ENCODE measurements at places on chromosomes 2 and 18.

- no peak for DNase-seq
Observed at GRCh38 chr2:88182721-88183120, 12.6 kb downstream of the THNSL2 start.

- DNase-seq, result no peak
Observed at GRCh38 chr2:202251494-202251893, 13.1 kb upstream of the SUMO1 start.

- DNase-seq, result no peak
Observed at GRCh38 chr2:1543776-1544477, 130.7 kb downstream of the TPO start.

GRCh38 chr2:150809103-150809502 lies 321.6 kb upstream of the RND3 start:
- DNase-seq, result no peak

DNA sequence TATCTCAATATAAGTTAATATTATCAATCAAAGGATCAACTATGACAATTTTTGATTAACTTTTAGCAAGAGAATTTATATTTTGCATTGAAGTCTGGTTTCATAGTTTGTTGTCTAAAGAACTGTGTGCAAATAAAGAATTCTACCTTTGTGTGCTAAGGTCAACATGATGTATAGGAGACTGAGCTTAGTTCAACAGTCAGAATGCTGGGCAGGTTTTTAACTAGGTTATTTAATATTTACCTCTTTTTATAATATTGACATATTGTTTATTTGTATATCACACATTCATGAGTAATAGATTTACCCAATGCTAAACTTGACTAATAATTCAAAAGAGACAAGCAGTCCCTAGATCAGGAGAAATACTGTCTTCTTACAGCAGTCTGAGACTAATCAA lies 831.4 kb downstream of the DSC3 start:
- no peak for DNase-seq

GRCh38 chr2:218717262-218717661 lies 6.6 kb downstream of the TTLL4 start:
- DNase-seq, result no peak

GRCh38 chr2:158114516-158114915 lies 12.8 kb downstream of the UPP2 start:
- no peak for DNase-seq

DNA sequence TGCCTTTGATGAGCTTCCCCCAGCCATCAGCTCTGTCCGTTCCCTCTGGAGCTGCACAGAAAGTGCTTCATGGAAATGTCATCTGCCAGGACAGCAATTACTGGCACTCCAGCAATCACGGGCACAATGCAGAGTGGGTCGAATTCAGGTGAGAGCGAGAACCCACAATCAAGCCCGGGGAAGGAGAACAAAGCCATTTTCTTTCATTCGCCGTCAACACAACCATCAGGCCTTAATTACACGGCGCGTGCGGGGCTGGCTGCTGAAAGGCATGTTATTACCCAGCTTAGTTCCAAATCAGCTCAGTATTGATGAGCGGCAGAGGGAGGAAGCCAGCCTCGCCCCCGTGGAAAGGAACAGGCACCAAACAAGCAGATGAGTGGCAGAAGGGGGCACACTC lies 143.9 kb downstream of the MYT1L start:
- no peak for DNase-seq

- no peak for DNase-seq
Observed at GRCh38 chr18:39311111-39311712, 1745.6 kb upstream of the CELF4 start.

DNA sequence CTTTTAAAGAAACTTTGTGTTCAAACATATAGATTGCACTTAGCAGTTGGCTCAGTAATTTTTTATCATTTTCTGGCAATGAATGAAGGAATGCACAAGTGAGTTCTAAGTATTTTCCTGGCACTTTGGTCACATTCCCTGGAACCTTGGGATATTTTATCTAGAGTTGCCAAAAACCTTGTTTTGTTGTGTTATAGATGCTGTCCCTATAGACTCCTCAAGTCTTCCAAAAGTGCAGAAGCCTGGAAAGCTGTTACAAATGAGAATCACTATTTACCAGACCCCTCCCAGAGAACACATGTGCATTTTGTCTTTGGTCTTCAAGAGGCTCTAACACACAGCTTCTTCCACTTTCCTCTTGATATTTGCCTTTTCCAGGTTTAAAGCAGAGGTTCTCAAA lies 108.3 kb downstream of the RND3 start:
- no peak for DNase-seq
